CD4-positive, alpha-beta T cell treated with Interleukin-1 beta for 1 hour (primary cell): ENCODE measurements at places on chromosomes 3 and 15.

- DNase-seq = no peak
These were observed 87.1 kb downstream of the DUT start for GRCh38 chr15:48418343-48418742.

- DNase-seq = peak; percentile 57
These were observed 47.6 kb downstream of the SETMAR start for GRCh38 chr3:4350789-4351163.

DNA sequence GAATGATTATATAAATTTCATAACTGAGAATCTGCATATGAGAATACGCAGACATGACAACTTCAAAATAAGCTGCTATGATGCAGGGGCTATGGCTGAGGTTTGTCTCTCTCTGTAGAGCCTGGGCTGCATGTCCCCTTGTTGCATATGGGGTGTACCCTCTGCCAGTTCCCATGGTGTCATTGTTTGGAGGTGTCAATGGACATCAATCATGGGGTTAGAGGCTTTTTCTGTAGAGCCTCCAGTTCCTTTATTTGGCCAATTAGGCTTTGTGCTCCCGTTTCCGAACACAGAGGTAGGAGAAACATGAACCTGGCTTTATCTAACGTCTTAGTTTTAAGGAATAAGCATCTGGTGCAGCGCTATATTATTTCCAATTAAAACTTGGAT is 77.3 kb upstream of the RARB start:
- no peak for DNase-seq

DNA sequence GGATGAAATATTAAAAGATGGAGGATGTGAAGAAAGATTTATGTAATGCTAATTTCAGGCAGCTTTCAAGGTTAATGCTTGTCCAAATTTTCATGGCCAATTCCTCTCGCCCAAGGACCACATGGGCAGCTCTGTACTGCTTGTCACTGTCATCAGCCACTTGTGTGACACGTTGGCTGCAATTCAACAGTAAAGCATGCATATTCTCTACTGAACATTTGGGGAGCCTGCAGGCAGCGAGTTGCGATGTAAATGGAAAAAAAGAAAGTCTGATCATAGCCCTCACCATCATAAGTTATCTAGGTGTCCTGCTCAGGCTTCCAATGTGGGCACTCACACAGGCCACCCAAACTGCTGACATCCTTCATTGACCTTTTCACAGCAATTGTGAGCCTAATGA is 1026.8 kb upstream of the NR2F2 start:
- DNase-seq = no peak

GRCh38 chr3:162328649-162329048 is 832.0 kb downstream of the OTOL1 start:
- DNase-seq = no peak

- no peak for DNase-seq
These were observed 13.8 kb upstream of the SCG3 start for GRCh38 chr15:51667478-51667877.

DNA sequence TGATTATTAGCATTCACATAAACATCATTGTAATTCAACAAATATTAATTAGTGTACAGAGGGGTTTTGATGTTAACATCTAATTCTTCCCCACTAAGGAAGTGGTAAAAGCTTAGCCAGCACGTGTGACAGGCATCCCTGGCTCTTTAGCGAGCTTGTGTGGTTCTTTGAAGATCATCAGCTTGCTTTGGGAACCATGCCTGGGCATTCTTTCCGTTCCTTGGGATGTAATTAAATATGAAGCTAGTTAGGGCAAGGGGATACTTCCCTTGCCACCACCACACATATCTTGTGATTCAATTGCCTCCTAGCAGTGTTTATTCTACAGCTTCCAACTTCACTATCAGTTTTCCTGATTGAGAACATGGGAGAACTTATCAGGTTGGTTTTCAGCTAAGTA is 246.5 kb downstream of the MYRIP start:
- DNase-seq = no peak

DNA sequence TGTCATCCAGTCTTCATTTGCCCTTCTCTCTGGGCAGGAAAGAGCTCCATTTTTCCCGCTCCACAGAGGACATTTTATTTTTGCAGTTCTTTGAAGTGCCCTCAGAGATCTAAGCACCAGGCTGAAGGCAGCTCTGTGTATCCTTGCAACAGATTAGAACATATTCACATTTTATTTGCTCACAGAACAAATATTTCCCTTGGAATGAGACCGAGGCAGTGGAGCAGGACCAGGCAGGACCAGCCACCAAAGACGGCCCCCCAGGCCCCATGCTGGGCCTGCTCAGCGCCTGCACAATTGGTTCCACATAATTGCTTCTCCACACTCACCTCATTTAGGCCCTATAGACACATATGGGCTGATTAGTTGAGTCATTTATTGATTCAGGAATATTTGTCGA is 15.7 kb upstream of the ETV5 start:
- no peak for DNase-seq

DNA sequence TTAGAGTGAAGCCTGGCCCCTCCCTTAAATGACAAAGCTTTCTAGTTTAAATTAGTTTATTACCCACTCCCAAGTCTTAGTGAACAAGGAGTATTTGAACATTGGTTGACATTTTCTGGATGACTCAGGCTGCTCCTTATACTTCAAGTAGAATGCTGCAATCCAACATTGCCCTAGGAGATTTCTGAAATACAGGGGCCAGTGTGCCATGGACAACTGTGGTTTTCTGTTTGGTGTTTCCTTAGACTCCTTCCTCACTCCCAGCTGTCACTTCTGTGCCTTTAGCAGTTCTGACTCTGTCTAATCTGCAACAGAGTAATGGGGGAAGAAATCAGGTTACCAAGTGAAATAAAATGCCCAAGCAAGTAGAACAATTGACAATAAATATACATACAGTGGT is 116.1 kb upstream of the P2RY1 start:
- no peak for DNase-seq

- no peak for DNase-seq
These were observed 29.7 kb upstream of the FBLN2 start for GRCh38 chr3:13519006-13519791.

- peak; percentile 19 for DNase-seq
These were observed 297.3 kb upstream of the PROK2 start for GRCh38 chr3:72082186-72082715.

- DNase-seq = no peak
These were observed 173.6 kb upstream of the PROK2 start for GRCh38 chr3:71958533-71958932.

- DNase-seq = no peak
These were observed 62.9 kb upstream of the ULK4 start for GRCh38 chr3:42024591-42025351.

- DNase-seq = no peak
These were observed 204.2 kb downstream of the NFKBIZ start for GRCh38 chr3:102053375-102053989.

DNA sequence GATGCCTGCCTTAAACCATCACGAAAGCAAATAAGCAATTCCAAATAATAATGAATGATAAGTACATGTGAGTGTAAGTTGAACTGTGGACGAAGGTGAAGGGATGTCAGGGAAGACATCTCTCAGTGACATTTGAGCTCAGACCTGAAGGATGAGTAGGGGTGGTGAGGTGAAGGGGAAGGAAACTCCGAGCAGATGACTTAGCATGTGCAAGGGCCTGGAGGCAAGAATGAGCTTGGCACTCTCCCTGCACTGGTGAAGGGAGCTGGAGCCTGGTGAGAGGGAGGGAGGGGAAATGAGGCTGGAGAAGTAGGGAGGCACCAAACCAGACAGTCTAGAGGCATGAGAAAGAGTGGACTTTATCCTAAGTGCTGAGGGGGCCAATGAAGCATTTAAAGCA is 84.3 kb downstream of the MTHFS start:
- no peak for DNase-seq

DNA sequence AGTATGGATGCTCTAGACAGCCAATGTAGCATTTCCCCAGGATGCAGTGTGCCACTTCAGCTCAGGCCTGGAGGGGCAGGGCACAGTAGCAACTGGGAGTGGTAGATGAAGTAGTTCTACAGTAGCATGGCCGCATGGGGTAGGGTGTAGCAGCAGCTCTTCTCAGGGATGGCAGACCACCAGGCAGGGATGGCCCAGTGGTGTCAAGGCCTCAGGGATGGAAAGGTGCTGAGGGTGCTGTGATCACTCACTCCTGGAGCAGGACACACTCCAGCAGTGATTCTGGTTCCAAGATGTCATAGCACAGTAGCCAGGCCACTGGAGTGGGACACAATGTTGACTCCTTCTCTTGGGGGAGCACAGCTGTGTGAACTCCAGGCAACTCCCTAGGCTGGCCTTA is 210.9 kb upstream of the LYSMD4 start:
- DNase-seq = no peak

DNA sequence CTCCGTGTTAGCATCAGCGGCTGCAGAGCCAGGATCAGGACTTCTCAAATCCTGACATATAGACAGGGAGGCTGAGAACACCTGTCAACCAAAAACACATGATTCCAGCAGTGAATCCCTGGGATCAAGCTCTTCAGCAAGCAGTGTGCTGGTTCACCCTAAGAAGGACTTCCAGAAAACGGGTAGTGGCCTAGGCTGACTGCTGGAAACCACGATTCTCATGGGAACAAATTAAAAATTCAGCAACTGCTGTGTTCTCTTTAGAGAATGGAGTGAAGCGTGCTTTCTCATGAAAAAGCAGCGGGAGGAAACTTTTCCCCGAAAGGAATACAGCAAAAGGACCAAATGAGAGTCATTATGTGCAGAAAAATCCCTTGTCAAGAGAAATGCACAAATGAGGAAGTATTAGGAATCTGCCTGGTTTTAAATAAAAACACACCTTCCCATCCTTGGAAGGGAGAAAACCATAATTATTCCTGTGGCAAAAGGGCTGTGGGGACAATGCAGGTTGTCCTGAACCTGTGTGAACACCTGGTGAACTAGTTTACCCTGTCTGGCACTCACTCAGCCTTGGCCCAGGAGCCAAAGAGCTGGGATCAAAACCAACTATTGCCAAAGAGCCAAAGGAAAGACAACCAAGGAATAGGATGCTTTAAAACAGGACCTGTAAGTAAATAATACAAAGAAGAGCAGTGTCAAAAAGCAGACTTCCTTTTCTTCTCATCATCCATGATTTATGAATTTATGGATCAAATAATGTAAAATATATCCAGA is 13.4 kb downstream of the IL12A start:
- DNase-seq = no peak

GRCh38 chr3:189698811-189699210 is 67.6 kb downstream of the TP63 start:
- DNase-seq = no peak

- no peak for DNase-seq
These were observed 21.2 kb downstream of the CADM2 start for GRCh38 chr3:84980011-84980410.

- DNase-seq = no peak
These were observed 32.9 kb upstream of the SEC13 start for GRCh38 chr3:10353661-10354360.

DNA sequence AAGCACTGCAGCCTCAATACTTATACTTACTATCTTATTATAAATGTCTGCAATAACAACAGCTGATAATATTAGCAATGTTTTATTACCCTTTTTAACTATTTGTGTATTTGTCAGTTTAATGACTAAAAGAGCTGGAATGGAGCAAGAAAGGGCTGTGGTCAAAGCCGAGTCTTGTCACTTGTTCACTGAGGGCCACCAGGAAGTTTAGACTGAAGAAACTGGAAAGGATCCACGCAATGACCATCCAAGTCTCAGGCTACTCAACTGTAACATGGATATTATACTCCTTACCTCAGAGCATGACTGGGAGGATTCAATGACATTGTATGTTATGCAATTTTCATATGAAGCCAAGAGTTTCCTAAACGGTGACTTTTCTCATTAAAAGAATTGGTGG is 90.4 kb downstream of the TJP1 start:
- DNase-seq = no peak

GRCh38 chr3:19487386-19487785 is 339.1 kb downstream of the KCNH8 start:
- DNase-seq = no peak

GRCh38 chr15:93432474-93432873 is 343.5 kb upstream of the RGMA start:
- DNase-seq = no peak

DNA sequence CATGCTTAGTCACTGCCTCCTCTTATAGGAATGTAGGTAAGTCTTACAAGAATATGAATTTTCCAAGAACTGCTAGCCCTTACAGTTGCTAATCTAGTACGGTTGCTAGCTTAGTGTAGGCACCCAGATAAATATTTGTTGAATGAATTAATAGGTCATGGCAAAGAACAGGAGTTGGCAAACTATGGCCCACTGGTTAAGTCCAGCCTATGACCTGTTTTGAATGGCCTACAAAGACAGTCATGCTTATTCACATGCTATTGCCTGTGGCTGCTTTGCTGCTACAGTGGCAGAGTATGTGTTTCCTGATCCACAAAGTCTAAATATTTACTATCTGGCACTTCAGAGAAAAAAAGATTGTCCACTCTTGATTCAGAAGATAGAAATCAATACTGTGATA is 631.8 kb downstream of the AGBL1 start:
- DNase-seq = no peak

GRCh38 chr15:94122516-94122915 is 108.8 kb upstream of the MCTP2 start:
- DNase-seq = no peak

DNA sequence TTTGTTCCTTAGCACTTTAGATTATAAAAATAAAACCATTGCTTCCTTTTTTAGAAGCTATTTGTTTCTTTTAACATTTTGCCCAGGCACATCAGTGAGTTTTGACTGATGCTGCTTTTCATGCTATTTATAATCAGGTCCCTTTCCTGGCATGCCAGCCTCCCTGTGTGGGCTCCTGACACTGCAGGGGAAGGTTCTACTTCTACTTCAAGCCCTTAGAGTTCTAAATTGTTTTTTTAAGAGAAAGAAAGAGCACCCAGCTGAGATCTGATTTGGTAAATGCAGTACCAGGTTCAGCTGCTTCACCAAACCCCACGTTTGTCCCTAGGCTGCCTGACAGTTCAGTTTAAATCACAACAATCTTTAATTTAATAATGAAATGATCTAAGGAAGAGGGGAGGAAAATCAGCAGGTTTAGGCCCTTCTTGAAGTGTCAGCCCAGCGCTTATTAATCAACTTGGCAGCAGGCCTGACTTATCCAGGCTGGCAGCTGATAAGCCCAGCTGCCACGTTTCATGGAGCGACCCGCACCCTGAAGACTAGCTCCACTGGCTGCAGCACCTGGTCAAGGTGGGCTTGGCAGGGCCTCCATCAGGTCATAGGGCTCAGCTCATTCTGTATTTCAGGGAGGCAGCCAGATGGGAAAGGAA is 29.0 kb downstream of the HGD start:
- DNase-seq = no peak

DNA sequence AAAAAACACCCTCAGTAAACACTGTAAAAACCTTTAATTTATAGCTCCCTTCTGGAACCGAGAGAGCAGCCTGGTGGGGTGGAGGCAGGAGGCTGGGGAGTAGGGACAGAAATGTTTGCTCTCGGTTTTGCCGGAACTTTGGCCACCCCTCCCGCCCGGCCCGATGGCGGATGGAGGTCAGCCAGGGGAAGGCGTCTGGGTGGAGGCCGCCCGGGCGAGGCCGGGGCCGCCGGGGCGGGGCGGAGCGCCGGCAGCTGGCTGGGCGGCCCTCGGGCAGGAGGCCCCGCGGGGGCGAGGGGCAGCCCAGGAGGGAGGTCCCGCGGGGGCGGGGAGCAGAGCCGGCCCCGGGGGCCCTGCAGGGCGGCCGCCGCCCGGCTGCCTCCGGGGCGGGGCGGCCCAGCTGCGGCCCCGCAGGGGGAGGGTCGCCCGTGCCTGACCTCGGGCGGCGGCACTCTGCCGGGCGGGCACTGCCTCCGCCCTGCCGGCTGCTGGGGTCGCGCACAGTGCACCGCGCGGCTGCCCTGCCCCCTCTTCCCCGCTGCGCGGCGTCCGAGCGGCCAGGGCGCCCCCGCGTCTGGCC is 829 bp upstream of the SKIL start:
- no peak for DNase-seq
